ENCODE measurements at places on chromosomes 7 and 10. TPM values are rescaled to one million over a fixed set of nuclear protein-coding genes. Genes with fewer than 3 reads are reported as not detected.

DNA sequence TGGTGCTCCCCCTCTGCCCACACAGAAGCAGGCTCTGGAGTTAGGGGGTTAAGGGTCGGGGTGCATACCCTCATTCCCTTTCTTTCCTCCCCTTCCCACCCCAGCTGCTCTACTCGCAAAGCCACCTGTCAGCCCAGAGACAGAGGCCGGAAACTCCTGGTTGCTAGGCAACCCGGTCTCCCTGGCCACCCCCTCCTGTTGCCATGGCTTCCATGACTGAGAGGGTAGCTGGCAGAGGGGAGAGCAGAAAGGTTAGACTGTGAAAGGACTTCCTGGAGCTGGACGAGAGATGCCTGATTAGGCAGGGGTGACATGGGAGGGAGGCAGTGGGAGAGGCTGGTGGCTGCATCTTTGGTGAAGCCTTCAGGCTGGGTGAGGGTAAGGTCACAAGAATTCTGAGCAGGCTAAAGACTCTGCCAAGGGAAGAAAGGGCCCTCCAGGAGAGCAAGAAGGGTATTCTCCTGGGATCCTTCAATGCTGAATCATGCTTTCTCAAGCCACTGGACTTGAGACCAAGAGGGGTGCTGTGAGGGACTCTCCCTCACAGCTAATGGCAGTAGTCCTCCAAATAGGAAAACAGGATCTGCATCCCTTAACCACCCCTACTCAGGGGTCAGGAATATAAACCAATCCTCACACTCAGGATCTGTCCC, 5.4 kb downstream of the PSD start:
- DNase-seq, result peak; percentile 37

GRCh38 chr10:53361281-53361680, 588.7 kb upstream of the MBL2 start:
- no peak for DNase-seq

- peak; percentile 28 for DNase-seq
Observed at GRCh38 chr10:58780476-58780875, 267.8 kb downstream of the BICC1 start.

- no peak for DNase-seq
Observed at GRCh38 chr10:31033147-31033546, 1.5 kb upstream of the ZNF438 start.

DNA sequence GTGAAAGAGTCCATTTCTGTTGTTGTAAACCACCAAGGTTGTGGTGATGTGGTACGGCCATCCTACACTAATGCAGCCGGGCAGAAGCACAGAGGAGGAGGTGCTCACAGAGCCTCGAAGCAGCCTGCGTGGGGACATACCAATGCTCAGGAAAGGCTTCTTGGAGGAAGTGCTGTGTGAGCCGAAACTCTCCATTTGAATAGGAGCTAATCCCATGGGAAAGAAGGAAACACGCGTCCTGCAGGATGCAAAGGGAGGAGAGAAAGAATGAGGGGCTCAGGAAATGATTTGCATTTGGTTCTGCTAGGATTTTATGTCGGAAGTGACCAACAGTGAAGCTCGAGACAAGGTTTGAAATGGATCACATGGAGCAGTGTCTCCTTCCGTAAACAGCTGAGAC, 477.9 kb upstream of the ANKRD30A start:
- DNase-seq, result no peak

GRCh38 chr10:1489801-1490200, 247.5 kb downstream of the ADARB2 start:
- no peak for DNase-seq

The PHKG1 gene
- not detected for total RNA-seq

Data from M059J (cell line).